Activated naive CD8-positive, alpha-beta T cell treated with anti-CD3 and anti-CD28 coated beads for 36 hours (primary cell): ENCODE measurements at places on chromosomes 7 and 10.

DNA sequence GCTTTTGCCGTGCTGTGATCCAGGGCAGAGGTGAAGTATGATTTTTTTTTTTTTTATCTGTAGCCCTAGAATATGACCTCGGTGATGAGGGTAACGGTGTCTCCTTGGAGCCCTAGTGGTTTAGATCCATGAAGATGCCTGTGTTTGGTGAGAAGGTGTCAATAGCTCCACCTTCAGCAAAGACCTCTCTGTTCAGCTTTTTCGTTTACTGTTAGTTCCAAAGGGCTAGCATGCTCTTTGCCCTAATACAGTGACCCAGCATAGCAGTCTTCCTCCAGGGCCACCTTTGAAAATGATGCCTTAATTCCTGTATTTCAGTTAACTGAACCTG, 746 bp upstream of the MRPS16 start:
- peak overlapping the region; percentile 97 for H3K4me3 ChIP-seq
- H3K36me3 ChIP-seq: peaks cover 38% of the 10 kb centered on the region
- DNase-seq: no peak
- H3K4me1 ChIP-seq: peaks cover 42% of the 10 kb centered on the region
- no peaks in the 10 kb centered on the region for H3K27me3 ChIP-seq

DNA sequence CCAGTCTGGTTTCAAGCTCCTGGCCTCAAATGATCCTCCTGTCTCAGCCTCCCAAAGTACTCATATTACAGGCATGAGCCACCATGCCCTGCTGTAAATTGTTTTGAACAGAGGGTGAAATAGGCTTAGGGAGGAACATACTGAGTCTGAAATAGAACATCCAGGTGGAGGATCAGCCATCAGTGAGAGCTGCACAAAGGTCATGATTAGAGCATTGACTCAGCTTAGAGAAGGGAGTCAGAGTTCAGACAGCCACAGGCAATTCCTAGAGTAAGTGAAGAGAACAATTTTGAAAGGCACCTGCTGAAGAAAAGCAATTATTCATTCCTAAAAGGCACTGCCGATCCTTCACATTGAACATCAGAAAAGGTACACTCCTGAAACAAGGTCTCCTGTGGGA, 15.9 kb upstream of the NEBL start:
- H3K4me3 ChIP-seq: no peak overlapping the region
- DNase-seq: no peak
- H3K27ac ChIP-seq: no peak overlapping the region
- H3K27me3 ChIP-seq: peaks cover 3% of the 10 kb centered on the region
- no peaks in the 10 kb centered on the region for H3K36me3 ChIP-seq
- no peaks in the 10 kb centered on the region for H3K4me1 ChIP-seq

DNA sequence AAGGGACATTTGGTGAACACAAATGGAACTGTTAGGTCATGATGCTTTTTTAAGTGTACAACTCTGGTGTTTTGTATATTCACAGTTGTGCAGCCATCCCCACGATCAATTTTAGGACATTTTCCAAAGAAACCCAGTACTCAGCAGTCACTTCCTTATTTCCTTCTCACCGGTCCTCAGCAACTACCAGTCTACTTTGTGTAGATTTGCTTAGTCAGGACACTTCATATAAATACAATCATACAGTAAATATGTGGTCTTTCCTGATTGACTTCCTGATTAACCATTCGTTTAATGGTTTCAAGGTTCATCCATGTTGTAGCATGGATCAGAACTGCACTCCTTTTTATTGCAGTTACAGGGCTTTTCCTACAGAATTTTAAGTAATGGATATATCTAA, 14.4 kb downstream of the SGPL1 start:
- no peak for DNase-seq
- peaks cover 36% of the 10 kb centered on the region for H3K4me1 ChIP-seq
- peaks cover 14% of the 10 kb centered on the region for H3K36me3 ChIP-seq
- no peak overlapping the region for H3K27ac ChIP-seq
- H3K4me3 ChIP-seq: no peak overlapping the region

GRCh38 chr10:103980288-103980906, 13.5 kb downstream of the SLK start:
- peaks cover 7% of the 10 kb centered on the region for H3K36me3 ChIP-seq
- DNase-seq: no peak
- H3K4me3 ChIP-seq: no peak overlapping the region
- no peak overlapping the region for H3K27ac ChIP-seq

DNA sequence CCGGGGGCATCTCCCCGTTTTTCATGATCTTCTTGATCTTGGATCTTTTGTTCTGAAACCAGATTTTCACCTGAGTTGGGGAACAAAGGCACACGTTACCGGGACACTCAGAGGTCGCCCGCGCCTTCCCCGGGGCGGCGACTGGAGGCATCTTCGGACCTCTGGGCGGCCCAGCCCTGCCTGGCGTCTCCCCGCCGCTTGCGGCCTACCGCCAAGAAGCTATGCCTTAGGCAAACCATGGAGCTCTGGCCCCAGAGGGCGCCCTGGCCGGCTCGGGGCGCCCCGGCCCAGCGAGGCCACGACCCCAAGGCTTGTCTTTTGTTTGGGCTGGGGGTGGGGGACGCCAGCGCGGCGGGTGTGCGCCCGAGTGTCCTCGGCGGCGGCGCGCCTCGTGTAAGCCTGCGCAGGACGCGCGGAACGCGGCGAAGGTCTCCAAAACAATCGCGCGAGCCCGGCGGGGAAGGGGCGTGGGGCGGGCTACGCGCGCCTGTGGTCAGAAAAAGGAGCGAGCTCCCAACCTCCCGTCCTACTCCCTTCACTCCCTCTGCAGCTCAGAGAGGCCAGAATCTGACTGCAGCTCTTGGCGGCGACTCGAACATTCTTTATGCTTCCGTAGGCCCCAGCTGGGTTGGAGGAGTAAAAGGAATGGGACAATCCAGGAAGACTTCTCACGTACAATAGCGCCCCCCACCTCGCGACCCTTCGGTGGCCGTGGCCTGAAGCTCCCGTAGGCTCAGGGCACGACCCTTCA, 3.5 kb downstream of the DLX5 start:
- no peak for DNase-seq
- peaks cover 8% of the 10 kb centered on the region for H3K36me3 ChIP-seq
- peaks cover 44% of the 10 kb centered on the region for H3K4me1 ChIP-seq
- H3K27me3 ChIP-seq: peaks cover 99% of the 10 kb centered on the region
- no peak overlapping the region for H3K4me3 ChIP-seq

DNA sequence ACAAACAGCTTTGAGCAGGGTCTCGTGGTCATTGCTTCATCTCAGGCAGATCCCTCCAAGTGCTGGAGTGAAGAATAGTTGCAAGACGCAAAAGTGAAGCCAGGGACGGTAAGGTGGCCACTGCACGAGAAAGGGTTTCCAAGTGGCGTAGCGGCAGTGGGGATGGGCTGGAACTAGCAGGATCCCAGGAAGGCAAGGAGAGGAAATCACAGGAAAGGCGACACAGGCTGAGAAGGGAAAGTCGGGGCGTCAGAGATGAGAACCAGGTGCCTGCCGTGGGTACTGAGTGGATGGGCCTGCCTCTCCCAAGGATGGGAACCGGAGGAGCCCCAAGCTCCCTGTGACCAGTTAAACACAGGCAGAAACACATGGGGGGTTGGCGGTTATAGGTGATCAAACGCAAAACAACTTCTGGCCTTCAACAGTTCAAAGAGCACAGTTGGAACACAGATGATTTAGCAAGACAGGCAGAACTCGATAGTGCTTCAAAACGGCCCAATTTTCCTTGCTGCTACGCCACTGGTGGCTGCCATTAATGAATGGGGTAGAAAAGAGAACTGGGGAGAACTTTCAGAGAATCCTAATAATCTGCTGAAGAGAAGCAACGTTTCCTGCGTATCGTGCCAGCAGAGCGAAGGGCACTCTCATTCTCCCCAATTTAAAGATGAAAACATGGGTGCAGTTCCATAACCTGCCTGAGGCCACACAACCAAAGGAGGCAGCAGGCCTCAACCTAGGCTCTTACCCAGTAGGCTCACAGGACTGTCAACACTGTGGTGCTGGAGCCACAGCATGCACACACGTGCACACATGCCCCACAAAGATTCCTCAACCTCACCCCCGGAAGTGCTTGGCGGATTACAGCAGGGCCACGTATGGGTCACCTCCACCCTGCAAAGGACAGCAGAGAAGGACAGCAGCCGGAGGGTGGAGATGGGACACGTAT, 61.9 kb downstream of the MAD1L1 start:
- no peak overlapping the region for H3K27ac ChIP-seq
- DNase-seq: no peak
- peaks cover 10% of the 10 kb centered on the region for H3K36me3 ChIP-seq
- H3K27me3 ChIP-seq: no peaks in the 10 kb centered on the region

- no peak overlapping the region for H3K4me3 ChIP-seq
- no peak overlapping the region for H3K27ac ChIP-seq
- H3K36me3 ChIP-seq: no peaks in the 10 kb centered on the region
- DNase-seq: no peak
Observed at GRCh38 chr7:45130910-45131309, 19.4 kb upstream of the TBRG4 start.

DNA sequence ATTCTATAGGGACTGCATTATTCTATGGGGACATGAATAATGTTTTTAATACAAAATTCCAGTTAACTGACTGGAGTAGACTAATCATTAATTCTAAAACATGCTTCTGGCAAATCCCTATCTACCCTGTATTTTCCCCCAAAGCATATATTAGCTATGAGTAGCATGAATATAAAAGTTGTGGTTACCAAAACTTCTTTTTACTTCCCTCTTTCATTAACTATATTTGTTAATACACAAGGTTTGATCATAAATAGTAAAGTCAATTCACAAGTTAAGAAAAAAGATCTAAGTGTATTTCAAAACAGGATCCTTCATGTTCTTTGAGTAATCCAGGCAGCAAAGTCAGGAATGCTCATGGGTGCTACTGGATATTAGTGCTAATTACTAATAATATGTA, 2.9 kb upstream of the RALA start:
- DNase-seq: no peak
- no peak overlapping the region for H3K4me3 ChIP-seq
- H3K4me1 ChIP-seq: peaks cover 19% of the 10 kb centered on the region
- H3K27ac ChIP-seq: no peak overlapping the region
- peaks cover 4% of the 10 kb centered on the region for H3K27me3 ChIP-seq

DNA sequence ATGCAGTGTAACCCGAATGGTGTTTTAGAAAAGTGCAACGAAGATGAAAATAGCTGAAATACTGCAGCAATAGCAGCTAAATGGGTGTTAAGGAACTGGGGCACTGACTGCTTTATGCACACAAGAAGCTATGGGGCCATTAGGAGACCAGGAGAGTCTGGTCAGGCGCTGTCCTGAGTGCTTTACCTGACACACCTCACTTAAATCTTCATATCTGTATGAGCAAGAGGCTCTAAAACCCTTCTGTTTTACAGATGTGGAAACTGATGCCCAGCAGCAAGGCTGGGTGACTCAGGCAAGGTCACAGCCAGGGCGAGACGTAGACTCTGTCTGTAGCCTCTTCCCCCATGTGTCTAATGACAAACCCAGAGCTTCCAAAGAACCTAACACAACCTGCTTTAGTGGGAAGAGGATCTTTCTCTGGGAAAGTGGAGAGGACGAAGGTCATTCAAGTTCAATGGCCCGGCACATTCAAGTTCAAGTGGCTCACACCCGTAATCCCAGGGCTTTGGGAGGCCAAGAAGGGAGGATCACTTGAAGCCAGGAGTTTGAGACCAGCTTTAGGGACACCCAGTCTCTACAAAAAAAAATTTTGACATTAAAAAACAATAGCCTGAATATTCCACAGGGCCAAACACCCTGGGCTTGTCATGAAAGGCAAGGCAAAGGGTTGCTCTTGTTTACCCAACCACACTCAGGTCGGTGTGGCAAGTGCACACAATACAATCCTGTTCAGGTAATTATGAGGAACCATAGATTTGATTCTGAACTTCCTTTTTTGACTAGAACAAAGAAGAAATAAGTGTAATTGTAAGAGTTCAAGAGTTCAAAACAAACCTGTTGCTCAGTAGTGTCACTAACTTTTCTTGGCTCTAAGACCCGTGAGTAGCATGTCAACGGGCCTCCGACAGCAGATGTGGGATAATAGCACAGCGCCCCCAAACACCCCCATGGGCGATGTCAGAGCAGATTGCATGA, 53.7 kb upstream of the KLF6 start:
- H3K27ac ChIP-seq: no peak overlapping the region
- no peaks in the 10 kb centered on the region for H3K27me3 ChIP-seq
- peaks cover 2% of the 10 kb centered on the region for H3K36me3 ChIP-seq
- no peak overlapping the region for H3K4me3 ChIP-seq
- no peak for DNase-seq

- no peaks in the 10 kb centered on the region for H3K36me3 ChIP-seq
- DNase-seq: no peak
- H3K27me3 ChIP-seq: no peaks in the 10 kb centered on the region
- no peaks in the 10 kb centered on the region for H3K4me1 ChIP-seq
Observed at GRCh38 chr7:50552139-50552538, 13.1 kb downstream of the DDC start.

DNA sequence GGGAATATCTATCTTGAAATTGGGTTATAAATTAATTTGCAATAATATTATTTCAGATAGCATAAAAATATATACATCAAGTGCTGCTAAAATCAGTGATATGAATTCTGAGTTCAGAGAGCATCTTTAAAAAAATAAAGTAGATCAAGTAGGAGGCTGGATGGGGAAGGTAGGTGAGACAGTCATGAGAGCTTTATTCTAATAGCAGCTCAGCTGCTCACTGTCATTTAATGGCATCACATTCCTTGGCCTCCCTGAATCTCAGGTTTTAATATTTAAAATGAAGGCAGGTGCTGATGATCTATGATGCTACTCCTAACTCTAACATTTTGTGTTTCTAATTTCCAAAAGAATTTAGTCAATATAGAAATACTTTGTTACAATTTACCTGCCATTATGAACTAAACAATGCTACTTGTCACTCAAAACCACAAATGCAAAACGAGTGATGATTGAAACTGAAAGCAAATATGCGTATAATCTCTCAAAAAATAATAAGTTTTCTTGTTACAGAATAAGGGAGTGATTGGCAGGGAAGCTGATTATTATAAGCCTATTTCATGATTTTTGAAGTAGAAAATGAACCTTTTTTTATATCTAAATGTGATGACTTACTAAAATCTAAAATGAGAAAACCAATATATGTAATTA, 147.6 kb upstream of the CSTF2T start:
- no peaks in the 10 kb centered on the region for H3K36me3 ChIP-seq
- no peak overlapping the region for H3K27ac ChIP-seq
- H3K4me3 ChIP-seq: no peak overlapping the region
- DNase-seq: no peak
